Retinal pigment epithelial cell (primary cell): ENCODE measurements at places on chromosomes 3 and 15.

DNA sequence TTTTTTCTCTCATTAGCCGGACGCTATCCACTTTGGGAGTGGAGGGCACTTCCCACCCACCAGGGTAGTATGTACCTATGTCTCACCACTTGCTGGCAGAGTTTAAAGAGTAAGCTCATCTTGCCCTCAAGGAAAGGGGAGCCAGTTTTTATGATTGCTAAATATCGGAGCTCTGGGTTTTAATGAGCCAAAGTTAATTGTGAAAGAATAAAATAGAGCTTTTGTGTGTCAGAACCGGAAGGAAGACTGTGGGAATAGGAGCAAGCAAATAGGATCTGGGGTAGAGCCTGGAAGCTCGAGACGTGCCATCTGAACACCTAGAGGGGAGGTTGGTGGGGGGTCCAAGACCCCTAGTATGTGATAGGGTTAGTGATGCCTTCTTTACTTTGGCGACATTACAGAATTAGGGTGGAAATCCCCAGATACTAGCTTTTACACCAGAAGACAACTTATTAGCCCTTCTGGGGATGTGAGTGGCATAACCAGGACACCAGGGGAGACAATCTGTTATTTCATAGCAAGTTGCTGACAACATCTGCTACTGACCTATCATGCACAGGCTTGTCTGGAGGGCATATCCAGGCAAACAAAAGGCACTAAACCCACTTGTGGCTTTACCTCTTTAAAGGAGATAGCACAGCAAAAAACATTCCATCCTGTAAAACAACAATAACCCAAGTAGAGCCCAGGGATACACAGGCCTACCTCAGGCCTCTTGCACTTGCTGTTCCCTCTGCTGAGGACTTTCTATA is 333.8 kb downstream of the ZNF621 start:
- DNase-seq: no peak

GRCh38 chr3:105747060-105747541 is 121.7 kb downstream of the CBLB start:
- no peak for DNase-seq

DNA sequence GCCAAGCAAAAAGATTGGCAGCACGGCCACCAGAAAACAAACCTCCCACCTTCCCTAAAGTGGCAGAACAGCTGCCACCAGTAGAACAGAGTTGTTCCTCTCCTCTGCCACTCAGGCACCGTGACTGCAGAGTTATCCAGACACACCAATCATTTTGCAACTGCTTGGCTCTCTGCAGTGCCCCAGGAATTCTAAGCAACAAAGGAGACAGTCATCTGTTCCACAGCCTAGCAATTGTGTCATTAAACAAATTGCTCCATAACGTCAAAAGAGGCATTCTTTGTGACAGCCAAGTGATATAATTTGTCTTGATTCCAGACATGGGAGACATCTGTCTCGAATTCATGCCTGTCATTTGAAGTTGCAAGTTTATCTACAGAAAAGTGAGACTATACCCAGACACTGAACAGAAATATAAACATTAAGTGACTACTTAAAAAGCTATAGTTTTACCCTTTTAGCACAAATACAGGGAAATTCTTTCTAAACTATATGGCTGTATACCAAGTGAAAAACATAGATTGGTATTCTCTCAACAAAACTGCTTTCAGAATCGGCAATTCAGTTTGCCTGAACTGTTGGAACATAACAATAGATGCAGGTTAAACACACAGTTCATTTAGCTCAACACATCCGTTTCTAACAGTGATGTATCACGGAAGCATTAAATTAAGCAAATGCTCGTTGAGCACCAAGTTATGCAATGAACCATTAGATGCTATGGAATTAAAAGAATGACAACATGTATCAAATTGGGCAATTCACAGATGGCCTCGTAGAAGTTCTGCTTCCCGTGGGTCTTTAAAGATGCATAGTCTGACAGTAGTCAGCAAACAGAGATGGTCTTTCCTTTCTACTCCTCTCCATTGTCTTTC is 281.3 kb downstream of the FGF12 start:
- no peak for DNase-seq

DNA sequence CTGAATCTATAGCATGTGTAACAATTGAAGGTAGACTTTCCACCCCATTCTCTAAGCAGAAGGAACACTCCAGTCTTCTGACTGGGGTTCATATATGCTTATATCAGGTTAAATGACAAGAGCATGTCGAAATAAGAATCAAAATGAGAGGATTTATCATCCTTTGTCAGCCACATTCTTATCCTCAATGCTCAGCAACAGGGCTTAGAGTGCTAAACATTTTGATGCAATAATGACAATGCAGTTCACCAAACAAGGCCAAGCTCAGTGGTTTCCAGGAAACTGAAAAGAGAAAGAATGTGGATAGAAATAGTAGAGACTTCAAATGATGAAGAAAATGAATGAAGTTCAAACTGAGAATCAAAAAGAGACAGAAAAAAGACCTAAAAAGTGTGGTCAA is 78.0 kb downstream of the FSIP1 start:
- DNase-seq: no peak

- no peak for DNase-seq
Measured at GRCh38 chr3:32601722-32602121, 31.1 kb upstream of the DYNC1LI1 start.

- no peak for DNase-seq
Measured at GRCh38 chr3:87488765-87489164, 212.4 kb upstream of the POU1F1 start.

GRCh38 chr3:159123877-159124276 is 322.0 kb downstream of the MFSD1 start:
- no peak for DNase-seq

- DNase-seq: no peak
Measured at GRCh38 chr3:106629215-106629832, 747.9 kb upstream of the CCDC54 start.

DNA sequence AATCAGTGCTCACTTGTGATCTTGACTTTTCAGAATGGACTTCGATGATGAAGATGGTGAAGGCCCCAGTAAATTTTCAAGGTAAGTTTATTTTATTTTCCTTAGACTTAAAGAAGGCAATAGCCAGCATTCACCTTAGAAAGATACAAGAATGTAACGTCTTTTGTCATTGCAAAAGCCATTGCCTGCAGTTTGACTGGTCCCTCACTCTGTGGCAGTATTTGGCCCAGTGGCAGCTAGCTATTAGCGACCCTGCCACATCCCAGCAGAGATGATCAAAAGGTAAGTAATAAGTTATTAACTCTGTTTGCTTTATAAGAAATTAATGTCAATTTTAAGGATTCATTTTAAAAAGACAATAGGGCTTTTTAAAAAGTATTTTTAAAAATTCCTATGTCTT is 53.7 kb downstream of the ARNT2 start:
- no peak for DNase-seq

- DNase-seq: no peak
Measured at GRCh38 chr3:143267989-143268388, 148.4 kb downstream of the CHST2 start.

DNA sequence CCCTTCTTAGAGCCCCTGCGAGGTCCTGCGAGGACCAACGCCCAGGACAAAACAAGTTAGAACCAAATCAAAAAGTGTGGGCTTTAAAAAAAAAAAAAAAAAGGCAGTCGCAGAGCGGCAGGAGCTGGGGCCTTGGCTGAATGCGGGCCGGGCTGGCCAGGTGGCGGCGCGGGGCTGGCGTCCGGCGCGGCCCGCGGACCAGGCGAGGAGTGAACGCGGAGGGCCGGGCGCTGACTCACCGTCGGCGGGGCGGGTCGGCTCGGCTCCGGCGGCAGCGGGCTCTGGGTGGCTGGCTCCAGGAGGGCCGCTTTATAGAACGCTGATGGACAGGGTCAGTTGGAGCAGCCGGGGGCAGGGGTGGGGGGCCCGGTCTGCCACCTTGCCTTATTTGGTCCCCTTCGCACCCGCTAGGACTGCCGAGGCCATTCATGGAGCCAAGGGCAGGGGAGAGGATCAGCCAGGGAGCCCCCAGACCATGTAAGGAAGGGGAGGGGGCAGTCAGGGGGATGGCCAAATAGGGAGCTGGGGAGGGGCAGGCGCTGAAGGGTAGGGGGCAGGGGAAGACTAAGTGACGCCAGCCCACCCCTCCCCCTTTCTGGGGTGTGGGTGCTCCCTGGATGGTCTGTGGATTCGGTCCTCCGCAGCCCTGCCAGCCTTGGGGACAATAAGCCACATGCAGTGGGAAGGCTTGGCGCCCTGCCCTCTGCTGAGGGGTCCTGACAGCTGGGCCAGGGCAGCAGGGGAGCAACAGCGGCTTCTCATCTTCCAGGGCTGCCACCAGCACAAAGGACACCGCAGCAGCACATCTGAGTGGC is at the start of gene ACTC1:
ACTC1 (minus strand) TSS at position 283 of the 815 bp plus-strand sequence. CDS start 741 bp downstream, outside the sequence.
- DNase-seq: no peak

DNA sequence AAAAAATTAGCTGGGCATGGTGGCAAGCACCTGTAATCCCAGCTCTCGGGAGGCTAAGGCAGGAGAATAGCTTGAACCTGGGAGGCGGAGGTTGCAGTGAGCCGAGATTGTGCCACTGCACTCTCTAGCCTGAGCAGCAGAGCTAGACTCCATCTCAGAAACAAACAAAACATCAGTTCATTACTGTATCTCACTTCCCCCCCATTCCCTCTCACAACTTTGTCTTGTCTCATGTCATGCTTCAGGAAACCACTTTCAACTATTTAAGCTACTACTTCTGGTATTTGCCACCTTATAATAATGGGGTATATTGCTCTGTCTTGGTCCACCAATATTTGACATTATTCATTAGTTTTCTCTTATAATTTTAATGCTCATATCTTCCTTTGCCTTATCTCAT is 26.2 kb downstream of the PIK3CA start:
- no peak for DNase-seq
